ENCODE measurements at places on chromosomes 11 and 22. TPM values are rescaled to one million over a fixed set of nuclear protein-coding genes. Genes with fewer than 3 reads are reported as not detected.
A peak's percentile ranks its signal among the peaks of the same experiment; 100 is the strongest.

The LRRC4C gene
- not detected for total RNA-seq

The C11orf91 gene
- not detected for total RNA-seq

The TAF1D gene
- 158 TPM for total RNA-seq

The CSRP3 gene
- not detected for total RNA-seq

GRCh38 chr11:59967677-59968394, 4.0 kb downstream of the OOSP4A start:
- DNase-seq = no peak

DNA sequence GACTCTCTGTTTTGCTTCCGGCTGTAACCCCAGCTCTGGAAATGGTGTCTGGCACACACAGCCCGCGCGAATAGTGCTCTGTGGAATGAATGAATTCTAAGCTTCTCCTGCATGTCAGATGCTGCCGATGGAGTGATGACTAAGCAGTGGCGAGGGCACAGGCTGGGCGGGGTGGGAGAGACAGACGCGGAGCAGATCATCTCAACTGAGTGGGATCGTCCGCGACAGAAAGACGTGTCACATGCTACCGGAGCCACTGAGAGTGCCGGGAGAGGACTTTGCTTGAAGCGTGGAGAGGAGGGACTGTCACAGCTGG, 334.5 kb downstream of the CTTN start:
- no peak for DNase-seq

- DNase-seq = no peak
These were observed 136.8 kb downstream of the CACNA1I start for GRCh38 chr22:39707351-39707750.

GRCh38 chr11:10050561-10050960, 243.5 kb downstream of the SBF2 start:
- no peak for DNase-seq

DNA sequence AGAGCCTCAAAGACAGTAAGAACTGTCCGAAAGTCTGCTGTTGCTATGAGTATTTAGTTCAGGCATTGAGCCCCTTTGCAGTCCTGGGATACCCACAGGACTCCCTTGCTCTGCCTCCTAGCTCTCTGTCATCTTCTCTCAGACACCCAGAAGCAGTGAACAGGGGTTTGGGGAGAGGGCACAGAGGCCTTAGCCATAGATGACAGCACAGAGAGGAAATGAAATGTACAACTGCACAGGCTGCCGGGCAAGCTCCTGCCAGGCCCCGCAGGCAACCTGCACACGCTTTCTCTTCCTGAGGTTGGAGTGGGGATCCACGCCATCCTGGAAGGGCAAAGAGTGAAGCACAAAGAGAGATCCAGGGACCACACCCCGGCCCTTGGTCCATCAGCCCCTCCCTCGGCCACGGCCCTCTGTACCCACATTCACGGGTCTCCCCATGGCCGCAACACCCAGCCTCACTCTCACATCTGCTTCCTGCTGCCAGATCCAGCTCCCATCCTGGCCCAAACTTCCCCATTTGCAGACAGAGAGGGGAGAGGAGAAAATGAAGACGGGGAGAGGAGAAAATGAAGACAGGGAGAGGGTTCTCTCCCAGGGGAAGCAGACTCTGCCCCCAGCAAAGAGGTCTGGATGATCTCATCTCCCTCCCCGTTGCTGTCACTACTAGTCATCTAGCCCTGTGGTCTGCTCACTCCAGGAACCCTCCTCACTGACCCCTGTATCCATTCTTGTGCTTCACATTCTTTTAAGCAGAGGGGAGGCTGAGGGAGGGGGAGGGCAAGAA, 40.7 kb downstream of the CD6 start:
- no peak for DNase-seq

DNA sequence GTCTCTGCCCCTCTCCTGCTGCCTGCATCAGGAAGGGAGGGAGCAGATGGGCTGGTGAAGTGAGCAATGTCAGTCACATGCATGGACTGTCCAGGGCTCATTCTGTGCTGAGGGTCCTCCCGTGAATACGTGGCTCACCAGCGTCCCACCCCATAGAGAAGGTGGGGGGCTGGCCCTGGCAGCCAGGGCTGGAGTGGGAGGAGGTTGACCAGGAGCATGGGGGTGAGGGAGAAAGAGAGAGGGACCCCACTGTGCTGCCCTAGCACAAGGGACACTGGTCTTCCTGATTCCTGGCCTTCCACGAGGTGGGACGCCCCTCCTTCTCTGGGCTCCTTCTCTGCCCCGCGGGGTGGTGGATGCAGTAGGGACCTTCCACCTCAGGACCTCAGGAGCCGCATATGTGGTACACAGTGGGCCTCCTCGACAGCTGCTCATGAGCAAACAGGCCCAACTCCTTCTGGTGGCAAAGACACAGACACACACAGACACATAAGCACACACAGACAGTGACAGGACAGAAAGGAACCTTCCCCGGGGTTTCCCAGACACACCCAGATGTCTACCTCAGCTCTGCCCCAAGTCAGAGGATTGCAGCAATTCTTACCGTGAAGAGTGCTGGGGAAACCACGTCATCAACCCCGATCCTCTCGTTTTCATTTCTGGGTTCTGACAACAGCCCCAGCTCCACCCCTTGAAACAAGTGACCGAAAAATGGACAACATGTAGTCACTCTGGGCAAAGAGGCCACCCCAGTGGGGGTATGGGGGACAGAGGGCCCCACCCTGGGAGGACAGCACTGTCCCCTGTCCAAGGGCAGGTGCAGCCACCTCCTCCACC, 3.6 kb upstream of the APOBEC3A start:
- peak; percentile 76 for DNase-seq

DNA sequence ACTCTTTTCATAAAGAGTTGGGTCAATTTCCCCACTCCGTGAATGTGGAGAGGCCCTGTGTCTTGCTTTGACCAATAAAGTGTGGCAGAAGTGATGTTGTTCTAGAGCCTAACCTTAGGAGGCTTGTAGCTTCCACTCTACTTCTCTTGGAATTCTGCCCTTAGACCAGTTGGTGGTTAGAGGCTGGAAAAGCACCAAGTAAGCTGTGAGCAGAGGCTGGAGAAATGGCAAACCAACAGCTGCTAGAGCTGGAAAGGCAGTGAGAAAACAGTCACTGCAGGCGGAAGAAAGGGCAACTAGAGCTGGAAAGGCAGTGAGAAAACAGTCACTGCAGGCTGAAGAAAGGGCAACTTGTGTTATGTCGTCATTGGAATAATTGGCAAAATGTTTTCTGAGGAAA, 29.8 kb upstream of the MSANTD2 start:
- DNase-seq = no peak

DNA sequence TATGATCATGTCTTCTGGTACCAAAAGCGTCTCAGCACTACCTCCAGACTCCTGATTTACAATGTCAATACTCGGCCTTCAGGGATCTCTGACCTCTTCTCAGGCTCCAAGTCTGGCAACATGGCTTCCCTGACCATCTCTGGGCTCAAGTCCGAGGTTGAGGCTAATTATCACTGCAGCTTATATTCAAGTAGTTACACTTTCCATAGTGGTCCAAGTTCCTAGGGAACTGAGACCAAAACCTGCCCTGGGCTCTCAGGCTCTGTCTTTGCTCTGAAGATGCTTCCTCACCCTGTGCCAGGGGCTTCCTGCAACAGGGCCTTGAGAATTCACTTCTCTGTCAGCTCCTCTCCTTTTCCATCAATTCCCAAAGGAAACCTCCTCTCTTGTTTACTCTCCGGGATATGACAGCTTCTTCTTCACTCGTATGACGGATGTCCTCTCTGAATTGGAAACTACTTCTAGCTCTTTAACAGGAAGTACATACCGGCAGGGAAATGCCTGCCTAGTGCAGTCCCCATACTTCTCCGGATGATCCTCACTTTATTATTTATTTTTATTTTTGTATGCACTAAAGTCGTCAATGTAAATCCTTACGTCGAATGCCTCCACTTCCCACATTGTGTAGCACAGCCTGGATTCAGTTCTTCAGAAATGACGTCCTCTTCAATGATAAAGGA, 29.6 kb upstream of the PRAME start:
- DNase-seq = no peak

DNA sequence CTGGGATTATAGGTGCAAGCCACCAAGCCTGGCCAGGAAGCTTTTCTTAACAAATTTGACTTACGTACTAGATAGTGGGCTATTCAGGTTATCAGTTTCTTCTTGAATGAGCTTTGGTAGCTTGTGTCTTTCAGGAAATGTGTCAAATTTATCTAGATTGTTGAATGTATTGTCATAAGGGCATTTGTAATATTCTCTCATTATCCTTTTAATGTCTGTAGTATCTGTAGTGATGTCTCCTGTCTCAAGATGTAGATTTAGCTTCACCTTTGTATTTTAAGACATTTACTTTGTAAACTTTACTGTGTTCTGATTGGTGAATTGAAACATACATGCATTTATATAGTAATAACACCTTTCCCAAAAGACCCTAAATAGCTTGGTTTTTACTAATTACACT, 20.7 kb downstream of the ARHGAP8 start:
- DNase-seq = no peak

Measured in PC-9 (cell line).